ENCODE measurements at places on chromosomes 3 and 15. TPM values are rescaled to one million over a fixed set of nuclear protein-coding genes. Genes with fewer than 3 reads are reported as not detected.

BFSP2 gene
- not detected for total RNA-seq

VIPR1 gene
- 1.7 TPM for total RNA-seq

ALDH1A3 gene
- total RNA-seq, result 14.5 TPM

UNC45A gene
- total RNA-seq, result 53.6 TPM

GRAMD2A gene
- 0.16 TPM for total RNA-seq

ISLR gene
- 0.50 TPM for total RNA-seq

PLXND1 gene
- total RNA-seq, result 89.1 TPM

COL6A5 gene
- not detected for total RNA-seq

RPL22L1 gene
- total RNA-seq, result 276 TPM

VILL gene
- total RNA-seq, result 0.21 TPM

IL17RD gene
- total RNA-seq, result 1.1 TPM

CELF6 gene
- 0.12 TPM for total RNA-seq

TRPM1 gene
- not detected for total RNA-seq

CYP1A2 gene
- not detected for total RNA-seq

ITIH1 gene
- total RNA-seq, result not detected

CCDC33 gene
- 6.8 TPM for total RNA-seq

SNTN gene
- not detected for total RNA-seq

GOLGA8H gene
- 2.6 TPM for total RNA-seq

IL17RB gene
- 0.83 TPM for total RNA-seq

GPR27 gene
- 3.0 TPM for total RNA-seq

DZIP1L gene
- 10.2 TPM for total RNA-seq

NOX5 gene
- 0.13 TPM for total RNA-seq

CPA3 gene
- not detected for total RNA-seq

TUSC2 gene
- total RNA-seq, result 23.4 TPM
